Hematopoietic multipotent progenitor cell (in vitro differentiated cells): ENCODE measurements at places on chromosomes 11 and 22.

DNA sequence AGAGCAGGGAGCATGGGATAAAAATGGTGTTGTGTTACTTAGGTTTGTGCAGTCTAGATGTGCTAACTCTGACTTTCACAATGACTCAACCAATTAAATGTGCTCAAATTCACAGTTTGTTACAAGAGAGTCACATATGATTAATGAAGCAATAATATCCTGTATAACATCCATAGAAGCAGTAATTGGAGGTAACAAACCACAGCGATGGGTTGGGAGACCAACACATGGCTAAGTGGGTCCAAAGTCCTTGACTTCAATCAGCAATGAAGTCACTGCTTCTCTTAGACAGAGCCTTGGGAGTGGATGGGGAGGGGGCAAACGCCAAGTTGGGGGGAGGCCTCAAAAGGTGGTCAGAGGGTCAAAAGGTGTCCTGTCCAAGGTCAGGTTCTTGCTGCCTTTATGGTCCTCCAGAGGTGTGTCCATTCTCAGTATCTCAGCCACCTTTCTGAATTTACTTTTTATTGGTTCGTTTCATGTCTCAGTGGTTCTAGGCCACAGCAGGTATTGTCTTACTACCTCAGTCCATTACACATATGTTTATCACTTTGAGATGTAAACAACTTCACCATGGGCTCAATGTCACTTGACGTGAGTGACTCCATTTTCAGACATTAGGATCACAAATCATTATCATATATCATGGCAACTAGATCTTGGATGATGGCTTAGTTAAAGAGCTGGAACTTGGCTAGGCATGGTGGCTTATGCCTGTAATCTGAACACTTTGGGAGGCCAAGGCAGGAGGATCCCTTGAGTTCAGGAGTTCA lies 32.4 kb downstream of the SLN start:
- DNase-seq, result no peak

- no peak for DNase-seq
These were observed 3.0 kb downstream of the PRSS23 start for GRCh38 chr11:86803136-86804045.

DNA sequence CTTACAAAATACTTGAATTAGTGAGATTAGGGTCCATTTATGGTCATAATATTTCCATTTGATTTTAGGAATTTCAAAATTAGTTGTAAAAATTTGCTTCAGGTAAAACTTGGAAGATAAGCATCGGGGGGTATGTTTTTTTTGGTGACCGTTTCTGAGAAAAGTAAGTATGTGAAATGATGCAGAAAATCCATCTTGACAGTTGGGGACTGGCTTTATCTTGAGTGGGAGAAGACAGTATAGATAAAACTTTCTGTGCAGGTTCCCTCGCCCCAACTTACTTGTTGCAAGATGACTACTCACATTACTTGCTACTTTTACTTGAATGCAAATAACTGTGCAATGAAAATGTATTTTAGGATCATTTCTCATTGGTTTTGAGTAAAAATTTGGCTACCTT lies 49.5 kb downstream of the DNAJC24 start:
- DNase-seq, result no peak

DNA sequence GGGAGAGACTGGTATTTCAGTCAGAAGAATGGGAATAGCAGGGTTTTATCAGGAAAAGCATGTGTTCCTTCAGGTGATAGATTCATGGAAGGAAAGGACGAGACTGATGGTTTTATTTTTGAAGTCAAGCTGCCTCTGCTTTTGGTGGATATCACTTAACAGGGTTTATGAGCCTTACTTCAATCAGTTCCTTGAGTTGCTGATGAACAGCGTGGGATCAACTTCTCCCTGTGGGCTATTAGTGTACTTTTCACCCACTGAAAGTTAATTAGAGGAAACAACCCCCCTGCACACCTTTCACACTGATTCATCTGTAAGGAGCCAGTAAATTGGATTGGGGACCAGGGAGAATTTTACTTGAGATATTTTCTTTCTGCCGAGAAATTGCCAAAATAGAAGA lies 479.0 kb downstream of the NELL1 start:
- no peak for DNase-seq

GRCh38 chr22:26394777-26395176 lies 34.3 kb upstream of the ASPHD2 start:
- no peak for DNase-seq

DNA sequence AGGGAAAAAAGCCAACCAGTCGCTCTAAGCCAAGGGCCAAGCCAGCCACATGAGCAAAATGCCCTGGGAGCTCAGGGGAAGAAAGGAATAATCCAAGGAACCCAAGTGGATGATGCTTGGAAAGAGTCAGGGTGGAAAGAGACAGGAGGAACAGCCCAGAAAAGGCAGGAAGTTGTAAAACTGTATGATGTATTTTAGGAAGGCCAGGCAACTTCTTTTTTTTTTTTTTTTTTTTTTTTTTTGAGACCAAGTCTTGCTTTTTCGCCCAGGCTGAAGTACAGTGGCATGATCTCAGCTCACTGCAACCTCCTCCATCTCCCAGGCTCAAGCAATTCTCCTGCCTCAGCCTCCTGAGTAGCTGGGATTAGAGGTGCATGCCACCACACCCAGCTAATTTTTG lies 1.6 kb downstream of the LGALS12 start:
- DNase-seq, result no peak

DNA sequence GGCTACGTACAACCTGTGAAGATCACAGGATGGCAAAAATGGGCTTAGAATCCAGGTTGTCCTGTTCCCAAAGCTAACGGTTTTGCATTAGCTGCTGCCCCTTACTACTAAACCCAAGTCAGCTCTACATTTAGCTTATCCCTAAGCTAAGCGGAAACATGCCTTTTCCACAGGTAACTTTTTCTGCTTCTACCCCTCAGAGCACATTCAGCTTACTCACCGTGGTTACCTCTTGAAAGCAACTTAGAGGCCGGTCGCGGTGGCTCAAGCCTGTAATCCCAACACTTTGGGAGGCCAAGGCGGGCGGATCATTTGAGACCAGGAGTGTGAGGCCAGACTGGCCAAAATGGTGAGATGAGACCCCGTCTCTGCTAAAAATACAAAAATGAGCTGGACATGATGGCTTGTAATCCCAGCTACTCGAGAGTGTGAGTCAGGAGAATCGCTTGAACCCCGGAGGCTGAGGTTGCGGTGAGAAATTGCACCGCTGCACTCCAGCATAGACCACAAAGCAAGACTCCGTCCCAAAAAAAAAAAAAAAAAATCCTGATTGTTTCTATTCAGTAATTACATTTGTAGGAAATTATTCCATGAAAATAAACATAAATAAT lies 790 bp upstream of the TMEM41B start:
- no peak for DNase-seq

- no peak for DNase-seq
These were observed 4.7 kb downstream of the DDIAS start for GRCh38 chr11:82906236-82906635.

- DNase-seq, result no peak
These were observed 112.1 kb upstream of the DRD2 start for GRCh38 chr11:113587308-113587739.

DNA sequence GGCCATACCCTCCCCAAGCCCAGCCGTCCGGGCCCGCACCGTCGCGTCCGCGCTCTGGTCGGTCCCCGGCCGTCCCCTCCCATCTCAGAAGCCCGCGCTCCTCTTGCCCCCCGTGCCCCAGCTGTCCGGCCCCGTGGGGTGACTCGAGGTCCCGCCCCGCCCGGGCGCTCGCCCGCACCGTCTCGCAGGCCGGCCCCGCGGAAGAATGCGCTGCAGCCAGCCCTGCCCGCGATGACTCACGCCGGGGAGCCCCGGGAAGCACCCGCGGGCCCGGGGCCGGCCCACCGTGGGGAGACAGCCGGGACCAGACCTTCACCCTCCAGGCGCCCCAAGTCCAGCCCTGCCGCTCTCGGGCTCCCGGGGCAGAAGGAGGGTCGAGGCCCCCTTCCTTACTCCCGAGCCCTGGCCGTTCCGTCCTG lies 320 bp upstream of the PHLDA2 start:
- no peak for DNase-seq

DNA sequence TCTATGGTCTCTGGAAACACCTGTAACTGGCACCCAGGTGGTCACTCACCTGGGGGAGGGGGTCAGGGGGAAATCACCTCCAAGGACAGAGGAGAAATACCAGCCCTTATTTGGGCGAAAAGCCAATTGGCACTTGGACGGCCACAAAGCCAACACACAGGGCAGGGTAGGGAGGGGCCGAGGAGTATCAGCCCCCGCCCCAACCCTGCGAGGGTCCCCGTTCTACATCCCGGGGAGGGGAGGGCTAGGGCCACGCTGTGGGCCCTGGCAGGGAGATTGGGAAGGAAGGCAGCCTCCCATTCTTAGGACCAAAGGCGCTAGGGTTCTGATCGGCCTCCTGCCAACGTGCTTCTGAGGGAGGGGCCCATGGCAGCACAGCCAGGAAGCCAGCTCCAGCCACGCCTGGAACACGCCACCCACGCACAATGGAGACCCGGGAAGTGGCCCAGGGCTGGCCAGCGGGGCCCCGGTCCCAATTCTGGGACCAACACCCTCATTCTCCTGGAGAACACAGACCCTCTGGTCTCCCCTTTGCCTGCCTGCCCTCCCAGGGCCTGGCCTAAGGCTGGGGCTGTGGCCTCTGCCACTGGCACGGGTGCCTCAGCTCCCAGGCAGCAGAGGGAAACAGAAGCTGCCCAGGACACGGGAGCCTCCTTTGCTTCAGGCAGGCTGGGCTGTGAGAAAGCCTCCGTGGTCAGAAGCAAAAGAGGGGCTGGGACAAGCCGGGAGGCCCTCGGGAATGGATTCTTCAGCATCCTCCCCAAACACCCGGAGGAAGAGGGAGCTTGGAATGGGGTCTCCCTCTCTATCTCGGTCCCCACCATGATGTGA lies 7.4 kb downstream of the CBX6 start:
- DNase-seq, result no peak

- DNase-seq, result no peak
These were observed 2.8 kb upstream of the CDC42EP1 start for GRCh38 chr22:37557321-37558001.

DNA sequence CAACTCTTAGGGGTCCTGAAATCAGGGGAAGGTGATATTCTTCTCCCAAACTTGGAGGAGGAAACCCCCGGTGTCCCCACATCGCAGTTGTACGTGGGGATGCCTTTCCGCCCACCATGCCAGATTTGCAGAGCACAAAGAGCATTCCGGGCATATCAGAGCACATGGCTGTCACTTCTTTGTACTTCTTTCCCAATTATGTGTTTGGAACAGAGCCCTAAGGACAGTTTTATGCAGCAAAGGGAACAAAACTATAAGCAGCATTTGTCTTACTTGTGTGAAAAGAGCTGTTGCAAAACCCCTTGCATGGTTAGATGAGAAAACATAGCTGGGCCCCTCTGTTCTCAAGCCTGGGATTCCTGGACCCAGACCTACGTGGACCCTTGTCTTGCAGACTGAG lies 41.2 kb downstream of the NTM start:
- DNase-seq, result no peak

- no peak for DNase-seq
These were observed 14.5 kb downstream of the PCSK7 start for GRCh38 chr11:117217141-117218084.

DNA sequence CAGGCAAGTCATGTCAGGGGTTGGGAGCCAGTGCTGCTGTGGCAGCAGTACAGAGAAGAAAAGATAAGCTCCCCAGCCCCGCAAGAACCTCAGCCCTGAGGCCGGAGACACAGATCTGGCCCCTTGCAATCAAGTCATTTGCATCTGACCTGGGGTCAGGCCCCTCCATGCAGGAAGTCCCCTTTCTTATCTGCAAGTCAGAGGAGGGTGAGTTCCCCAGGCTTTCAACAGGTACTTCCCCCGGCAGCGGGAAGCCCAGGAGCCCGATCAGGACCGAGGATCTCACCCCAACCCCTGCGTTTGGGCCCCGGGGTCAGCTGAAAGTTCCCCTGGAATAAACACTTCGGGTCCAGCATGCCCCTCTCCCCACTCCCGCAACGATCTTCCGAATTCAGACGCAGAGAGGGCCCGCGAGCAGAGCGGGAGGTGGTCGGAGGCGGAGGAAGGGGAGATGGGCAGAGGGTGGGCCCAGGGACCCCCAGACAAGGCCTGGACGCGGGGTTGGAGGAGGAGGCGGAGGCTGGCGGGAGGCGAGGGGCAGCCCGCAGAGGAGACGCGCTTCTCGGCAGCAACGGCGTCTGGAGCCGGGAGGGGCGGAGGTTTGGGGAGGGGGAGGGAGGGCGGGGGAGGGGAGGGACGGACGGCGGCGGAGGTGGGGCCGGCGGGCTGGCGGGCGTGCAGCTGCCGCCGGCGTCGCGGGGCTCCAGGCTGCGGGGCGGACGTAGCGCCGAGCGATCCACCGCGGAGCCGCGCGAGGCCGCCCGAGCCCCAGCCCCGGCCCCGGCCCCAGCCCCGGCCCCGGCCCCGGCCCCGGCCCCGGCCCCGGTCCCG lies at the start of gene TSPAN18:
Gene TSPAN18, plus strand, starts transcription at position 680 of the 831 bp plus-strand sequence. CDS start 179,455 bp downstream, outside the sequence.
- peak; percentile 36 for DNase-seq

DNA sequence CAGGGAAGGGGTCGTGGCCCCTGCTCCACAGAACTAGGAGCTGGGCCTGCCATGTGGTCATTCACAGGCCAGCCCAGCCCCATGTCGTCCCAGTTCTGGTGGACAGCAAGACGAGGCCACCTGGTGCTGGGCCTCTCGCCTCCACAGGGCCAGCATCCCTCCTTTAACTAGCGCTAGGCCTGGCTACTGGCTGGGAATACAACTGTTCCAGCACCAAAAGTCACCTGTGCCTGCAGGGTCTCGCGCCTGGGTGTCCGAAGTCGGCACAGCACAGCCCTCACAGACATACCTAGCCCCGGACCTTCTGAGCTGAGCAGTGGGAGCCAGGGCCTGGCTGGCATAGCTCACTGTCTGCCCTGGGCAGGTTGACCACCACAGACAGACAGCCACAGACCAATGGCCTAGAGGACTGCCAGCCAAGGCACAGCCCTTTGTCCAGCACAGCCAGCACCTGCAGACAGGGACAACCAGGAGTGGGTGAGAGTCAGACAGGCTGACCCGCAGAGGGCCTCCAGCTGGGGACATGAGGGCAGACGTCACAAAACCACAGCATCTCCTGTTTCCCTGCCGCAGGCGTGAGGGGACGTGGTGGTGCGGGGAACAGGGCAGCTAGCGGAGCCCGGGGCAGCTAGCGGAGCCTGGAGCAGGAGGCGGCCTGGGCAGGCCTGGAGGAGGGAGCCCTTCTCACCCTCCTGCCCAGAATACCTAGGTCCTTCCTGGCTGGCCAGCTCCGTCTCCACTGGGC lies 27.2 kb upstream of the TH start:
- no peak for DNase-seq

DNA sequence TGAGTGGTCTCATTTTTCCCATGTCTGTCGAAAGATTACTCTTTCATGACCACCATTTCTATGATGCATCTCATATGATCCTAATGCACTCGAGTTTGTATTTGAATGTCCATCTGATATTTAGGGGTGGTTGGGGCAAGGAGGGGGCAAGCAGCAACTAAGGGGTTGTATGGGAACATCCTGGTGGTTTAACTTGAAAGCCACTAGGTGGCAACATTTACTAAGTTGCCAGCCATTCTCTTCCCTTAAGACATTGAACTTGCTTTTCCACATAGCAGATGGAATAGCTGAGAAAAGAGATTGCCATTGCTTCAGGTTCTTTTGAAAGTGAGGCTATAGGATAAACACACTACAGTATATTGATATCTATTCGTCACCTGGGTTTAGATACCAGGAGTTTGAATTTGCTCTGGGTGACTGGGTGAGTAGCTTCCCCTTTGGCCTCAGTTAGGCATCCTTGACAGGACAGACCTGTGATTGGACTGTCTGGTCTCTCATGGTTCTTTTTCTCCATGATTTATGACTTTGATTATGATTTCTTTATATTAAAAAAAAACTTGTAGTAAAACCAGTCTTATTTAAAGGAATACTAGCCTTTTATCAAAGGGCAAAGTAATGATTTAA lies 32.4 kb downstream of the NF2 start:
- DNase-seq, result no peak

GRCh38 chr11:109957000-109957399 lies 136.2 kb upstream of the ZC3H12C start:
- DNase-seq, result no peak
